Smooth muscle cell of the brain vasculature (primary cell): ENCODE measurements at places on chromosomes 16 and 17.

GRCh38 chr16:81650982-81651562, 128.0 kb upstream of the PLCG2 start:
- no peak for DNase-seq

DNA sequence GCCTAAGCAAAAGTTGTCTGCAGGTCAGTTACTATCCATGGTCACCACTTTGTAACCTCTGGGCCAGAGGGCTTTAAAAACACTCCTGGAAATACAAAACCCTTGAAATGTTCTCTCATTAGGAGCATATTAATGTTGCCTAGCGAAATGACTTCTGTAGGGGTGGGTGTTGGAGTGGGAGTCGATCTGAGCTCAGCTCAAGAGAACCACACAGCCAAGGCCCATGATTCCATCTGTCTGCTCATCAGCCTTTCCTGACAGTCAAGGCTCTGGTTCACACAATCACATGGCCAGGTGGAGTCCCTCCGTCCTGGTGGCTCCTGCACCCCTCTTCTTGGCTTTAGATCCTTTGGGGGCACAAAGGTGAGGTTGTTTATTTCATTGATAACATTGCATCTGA, 26.7 kb downstream of the RCVRN start:
- DNase-seq = no peak

DNA sequence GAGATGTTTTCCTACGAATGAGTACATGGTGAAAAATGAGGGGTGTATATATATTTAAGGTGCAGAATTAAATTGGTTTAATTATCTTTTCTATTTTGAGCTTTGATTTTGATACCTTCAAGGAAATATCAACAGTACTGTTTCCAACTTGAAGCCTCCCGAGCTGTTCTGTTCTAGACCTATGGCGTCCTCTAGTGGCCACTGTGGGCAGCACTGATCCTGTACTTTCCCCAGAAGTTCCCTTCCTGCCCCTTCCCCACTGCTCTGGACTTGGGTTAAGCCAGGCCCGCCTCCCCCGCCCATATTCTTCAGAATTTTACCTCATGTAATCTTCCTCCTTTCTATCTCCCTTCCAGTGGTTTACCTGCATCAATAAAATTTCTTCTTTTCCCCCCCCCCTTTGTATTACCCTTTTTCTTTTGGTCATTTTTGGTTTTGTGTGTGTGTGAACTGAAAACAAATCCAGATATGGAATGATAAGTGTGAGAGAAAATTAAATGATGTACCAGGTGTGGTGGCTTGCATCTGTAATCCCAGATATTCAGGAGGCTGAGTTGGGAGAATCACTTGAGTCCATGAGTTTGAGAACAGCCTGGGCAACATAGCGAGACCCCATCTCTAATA, 1643.5 kb downstream of the TP53TG3F start:
- no peak for DNase-seq

DNA sequence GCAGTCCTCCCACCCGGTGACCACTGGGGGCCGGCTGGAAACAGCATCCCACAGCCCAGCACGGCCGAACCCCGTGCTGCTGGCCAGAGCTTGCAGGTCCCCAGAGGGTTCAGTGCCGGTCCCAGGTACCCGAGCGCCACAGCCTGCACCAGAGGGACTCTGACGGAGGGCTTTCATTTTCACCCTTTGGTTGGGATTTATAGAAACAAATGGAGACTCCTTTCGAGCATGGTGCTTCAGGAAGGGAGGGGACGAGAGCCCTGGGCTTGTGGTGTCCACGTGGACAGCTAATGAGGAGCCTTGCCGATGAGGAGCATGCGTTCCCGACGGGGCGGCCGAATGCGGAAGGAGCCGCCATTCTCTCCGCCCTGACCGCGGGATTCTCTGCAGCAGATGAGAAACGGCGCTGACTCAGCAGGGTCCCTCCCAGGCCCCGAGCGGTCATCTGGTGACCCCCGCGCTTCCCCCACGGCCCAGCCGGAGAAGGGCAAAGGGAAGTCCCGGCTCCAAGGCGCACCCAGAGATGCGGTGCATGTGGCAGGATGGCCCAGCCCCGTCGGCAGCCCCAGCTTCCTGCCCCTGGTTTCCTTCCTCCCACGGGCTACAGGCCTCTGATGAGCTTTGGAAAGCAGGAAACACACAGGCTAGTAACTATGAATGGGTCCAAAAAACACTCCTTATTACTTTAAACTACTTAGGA, 9.8 kb downstream of the SLC38A10 start:
- no peak for DNase-seq

GRCh38 chr17:57665696-57666095, 79.4 kb downstream of the CCDC182 start:
- DNase-seq = no peak
